Peyer's patch (tissue), 4 donors: ENCODE measurements at places on chromosomes 3 and 15.
A peak's percentile ranks its signal among the peaks of the same experiment; 100 is the strongest.

GRCh38 chr15:61946778-61947177 lies 113.5 kb downstream of the VPS13C start:
- no peak for DNase-seq

GRCh38 chr3:53524566-53524965 lies 30.2 kb downstream of the CACNA1D start:
- DNase-seq = no peak

DNA sequence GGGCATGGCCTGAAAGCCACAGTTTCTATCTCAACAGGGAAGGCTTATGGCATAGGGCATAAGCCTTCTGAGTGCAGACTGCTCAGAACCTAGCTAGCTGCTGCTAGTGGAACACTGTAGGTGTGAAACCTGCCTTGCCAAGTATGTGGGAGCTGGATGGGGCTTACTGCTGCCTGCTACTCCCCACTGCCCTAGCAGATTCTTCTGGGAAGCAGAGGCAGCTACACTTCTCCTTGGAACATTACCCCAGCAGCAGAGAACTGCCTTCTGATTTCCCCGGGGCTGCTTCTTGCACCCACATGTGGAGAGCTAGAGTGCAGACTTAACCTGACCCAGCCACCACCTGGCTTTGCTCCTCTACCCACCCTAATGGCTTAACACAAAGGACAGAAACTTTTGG lies 215.7 kb downstream of the POLQ start:
- no peak for DNase-seq

DNA sequence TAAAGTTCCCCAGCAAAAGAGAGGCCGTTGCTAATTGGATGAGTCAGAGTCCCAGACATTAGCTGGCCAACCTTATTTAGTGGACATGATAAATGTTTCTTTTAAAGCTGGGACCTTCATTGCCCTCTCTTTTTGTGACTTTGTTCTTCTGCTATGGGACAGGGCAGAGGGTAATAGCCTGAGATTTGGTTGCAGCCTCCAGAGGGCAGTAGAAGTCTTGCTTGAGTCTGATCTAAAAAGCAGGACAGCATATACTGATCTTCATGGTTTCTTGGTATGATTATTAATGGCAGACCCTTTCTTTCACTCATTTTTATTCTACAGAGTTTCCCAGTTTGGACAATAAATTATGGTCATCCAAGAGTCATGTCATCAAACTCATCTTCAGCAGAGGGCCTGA lies 25.1 kb upstream of the ZKSCAN7 start:
- no peak for DNase-seq

GRCh38 chr3:190865419-190865818 lies 2.9 kb upstream of the GMNC start:
- no peak for DNase-seq

GRCh38 chr15:36954486-36954885 lies 145.9 kb downstream of the MEIS2 start:
- DNase-seq = no peak

- no peak for DNase-seq
These were observed 14.3 kb downstream of the BUB1B start for GRCh38 chr15:40175160-40175559.

GRCh38 chr3:94331831-94332230 lies 269.0 kb downstream of the NSUN3 start:
- DNase-seq = no peak

DNA sequence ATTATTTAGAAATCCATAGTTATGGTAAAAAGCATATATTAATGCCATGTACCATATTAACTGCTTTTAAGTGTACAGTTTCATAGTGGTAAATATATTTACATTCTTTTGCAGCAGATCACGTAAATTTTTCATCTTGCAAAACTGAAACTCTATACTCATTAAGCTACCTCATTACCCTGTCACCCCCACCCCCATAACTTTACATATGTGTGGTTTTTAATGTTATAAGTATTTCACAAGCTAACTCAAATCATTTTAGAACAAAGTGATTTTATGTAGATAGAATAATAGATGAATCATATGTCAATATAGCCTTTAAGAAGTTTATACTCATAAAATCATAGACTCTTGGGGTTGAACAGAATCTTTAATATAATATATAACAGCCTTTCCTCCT lies 7.1 kb upstream of the TP63 start:
- no peak for DNase-seq

DNA sequence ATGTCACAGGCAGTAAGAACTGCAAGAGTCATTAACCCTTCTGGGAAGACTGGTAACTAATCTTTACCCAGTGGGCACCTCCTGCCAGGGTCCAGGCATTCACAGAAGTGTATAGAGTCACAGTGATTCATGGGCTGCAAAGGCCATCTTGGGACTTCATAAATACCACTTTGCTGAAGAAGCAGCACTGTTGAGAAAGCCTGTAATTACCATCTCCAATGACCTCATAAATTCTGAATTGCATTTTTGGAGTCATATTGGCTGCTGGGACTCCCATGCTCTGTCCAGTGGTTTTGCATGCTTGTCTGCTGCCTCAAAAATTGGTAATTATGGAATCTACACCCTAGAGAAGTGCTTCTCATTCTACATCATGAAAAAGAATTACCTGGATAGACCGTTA lies 837.2 kb downstream of the NTRK3 start:
- no peak for DNase-seq

GRCh38 chr3:193732391-193732790 lies 139.4 kb downstream of the OPA1 start:
- peak; percentile 80 for DNase-seq

- DNase-seq = no peak
These were observed 676 bp downstream of the GP9 start for GRCh38 chr3:129061023-129061887.

DNA sequence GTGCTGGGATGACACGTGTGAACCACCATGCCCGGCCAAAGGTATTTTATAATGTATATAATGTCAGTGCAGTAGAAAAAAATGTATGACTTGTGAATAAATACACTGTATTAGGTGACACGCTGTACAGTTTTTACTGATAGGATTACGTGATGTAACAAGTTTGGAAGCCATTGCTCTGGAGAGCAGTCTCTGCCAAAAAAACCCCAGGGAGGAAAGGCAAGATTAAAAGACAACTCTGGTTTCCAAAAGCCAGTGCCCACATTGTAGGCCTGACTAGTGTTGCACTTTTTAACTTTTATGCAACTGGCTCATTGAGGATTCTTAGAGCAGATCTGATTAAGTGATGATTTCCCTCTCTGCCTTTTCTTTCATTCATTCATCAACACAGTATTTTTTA lies 62.0 kb upstream of the SLC2A2 start:
- DNase-seq = no peak

DNA sequence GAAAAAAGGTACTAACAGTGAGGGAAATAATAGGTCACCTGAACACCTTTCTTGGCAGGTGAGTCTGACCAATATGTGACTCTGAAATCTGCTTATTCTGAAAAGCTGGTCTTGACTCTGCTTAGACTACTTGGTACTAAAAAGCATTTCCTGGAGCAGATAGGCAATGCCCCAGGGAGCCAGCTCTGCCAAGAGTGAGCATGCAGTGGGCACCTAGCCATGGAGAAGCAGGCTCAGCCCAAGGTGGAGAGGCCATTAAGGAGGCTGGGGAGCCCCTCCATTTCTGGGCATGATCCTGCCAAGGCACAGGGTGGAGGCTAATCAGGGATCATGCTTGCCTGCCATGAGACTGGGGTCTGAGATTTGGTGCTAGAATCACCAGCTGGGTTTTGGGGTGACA lies 1.6 kb upstream of the LTF start:
- no peak for DNase-seq

GRCh38 chr3:33826206-33826605 lies 27.8 kb downstream of the PDCD6IP start:
- DNase-seq = no peak

- DNase-seq = no peak
These were observed 267.7 kb downstream of the PTPRG start for GRCh38 chr3:61828880-61829721.

DNA sequence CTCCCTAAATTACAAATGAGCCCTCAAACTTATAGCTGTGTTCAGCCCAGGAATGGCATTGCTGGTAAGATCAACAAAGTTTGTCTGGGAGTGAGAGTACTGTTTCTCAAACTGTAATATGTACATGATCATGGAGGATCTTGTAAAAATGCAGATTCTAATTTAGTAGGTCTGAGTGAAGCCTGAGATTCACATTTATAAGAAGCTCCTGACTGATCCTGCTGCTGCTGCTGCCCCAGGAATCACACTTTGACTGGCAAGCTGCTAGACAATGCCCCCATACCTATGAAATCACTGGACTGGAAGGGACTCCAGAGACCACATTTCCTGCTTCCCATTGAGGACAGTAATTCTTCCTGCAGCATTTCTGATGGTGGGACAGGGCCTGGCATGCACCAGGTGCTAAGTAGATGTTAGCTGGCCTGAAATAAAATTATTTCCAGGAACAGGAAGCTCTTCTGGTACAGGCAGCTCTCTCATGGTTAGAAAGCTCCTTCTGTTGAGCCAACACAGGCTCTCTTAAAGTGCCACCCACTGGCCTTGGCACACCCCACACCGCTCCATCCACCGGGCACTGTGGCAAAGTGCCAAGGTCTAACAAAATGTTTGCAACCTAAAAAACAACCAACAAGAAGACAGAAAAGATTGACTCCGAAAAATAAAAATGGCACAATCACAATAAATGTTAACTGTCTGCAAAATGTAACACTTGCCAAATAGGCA lies 36.7 kb upstream of the ZNF710 start:
- DNase-seq = no peak
